ENCODE measurements at places on chromosomes 6 and 20.

GRCh38 chr20:25046736-25047666 lies 10.9 kb downstream of the ACSS1 start:
- DNase-seq = no peak

DNA sequence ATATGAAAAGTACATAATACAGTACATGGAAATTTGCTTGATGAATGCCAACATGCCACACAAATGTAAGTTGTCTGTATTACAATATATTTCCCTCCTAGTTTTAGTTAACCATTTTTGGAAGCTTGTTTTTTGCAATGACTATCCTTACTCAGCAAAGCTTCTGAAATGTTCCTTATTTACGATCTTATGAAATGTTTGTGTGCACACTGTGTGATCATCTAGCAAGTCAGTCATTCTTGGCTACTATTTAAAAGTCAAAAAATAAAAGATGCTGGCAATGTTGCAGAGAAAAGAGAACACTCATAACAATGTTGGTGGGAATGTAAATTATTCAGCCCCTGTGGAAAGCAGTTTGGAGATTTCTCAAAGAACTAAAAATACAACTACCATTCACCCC lies 33.8 kb downstream of the SUMO4 start:
- no peak for DNase-seq

DNA sequence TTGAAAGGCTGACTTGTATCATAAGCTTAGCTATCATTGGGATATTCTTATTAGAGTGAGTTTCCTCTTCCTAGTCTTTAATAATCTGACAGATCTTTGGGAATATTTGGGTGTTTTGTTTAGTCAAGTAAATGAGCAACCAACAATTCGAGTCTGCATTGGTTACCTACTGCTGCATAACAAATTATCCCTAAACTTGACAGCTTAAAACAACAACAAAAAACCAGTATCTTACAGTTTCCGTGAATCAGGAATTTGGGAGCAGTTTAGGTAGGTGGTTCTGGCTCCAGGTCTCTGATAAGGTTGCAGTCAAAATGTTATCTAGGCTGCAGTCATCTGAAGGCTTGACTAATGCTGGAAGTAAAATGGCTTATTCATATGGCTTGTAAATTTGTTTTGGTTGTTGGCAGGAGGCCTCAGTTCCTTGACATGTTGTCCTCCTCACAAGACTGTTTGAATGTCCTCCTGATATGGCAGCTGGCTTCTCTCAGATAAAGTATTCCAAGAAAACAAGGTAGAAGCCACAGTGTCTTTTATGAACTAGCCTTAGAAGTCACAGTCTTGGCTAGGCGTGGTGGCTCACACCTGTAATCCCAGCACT lies 7.2 kb downstream of the GTF3C6 start:
- no peak for DNase-seq

DNA sequence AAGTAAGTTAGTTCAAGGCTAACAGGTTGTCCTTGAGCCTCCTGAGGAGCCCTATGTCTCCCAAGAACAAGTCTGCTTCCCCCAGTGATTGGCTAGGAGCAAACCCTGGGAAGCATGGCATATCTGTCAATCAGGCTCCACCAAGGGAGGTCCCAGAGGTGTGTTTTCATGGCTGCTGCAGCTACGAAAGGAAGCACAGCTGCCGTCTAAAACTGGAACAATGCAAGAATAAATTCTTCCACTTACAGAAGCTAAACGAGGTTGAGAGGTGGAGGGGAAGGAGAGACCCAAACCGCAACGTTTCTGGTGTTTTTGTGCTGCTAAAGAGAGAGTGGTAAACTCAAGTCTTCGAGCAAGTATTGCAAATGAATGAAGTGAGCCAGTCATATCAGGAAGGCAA lies 4.9 kb upstream of the PTGIS start:
- DNase-seq = no peak

GRCh38 chr20:9889270-9889981 lies 50.5 kb upstream of the PAK5 start:
- no peak for DNase-seq

DNA sequence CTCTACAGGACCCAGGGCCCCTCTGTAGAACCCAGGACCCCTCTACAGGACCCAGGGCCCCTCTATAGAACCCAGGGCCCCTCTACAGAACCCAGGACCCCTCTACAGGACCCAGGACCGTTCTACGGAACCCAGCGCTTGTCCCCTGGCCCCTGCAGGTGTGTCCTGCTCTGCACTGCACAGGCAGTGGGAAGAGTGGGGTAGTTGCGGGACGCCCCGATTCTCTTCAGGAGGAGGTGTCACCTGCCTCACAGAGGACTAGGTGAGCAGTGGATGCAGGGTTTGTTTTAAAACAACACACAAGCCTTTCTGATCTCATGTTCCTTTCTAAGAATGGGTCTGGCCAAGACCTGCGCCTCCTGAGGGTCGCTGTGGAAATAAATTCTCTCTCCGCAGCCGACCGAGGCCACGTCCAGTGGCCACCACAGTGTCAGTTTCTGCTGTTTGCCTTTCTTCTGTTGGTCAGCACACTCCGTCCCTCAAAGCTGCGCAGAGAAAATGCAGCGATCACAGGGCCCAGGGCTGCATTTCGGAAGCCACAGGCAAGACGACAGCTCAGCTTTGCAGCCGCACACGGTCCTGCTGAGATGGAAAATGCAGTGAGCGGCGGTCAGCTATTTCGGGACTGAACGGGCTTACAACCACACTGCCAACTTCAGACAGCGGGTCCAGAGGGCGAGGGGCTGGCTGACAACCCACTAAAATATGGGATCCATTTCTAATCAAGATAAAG lies 135.2 kb downstream of the DLL1 start:
- DNase-seq = no peak

GRCh38 chr6:11738661-11739375 lies 39.8 kb downstream of the ADTRP start:
- no peak for DNase-seq

DNA sequence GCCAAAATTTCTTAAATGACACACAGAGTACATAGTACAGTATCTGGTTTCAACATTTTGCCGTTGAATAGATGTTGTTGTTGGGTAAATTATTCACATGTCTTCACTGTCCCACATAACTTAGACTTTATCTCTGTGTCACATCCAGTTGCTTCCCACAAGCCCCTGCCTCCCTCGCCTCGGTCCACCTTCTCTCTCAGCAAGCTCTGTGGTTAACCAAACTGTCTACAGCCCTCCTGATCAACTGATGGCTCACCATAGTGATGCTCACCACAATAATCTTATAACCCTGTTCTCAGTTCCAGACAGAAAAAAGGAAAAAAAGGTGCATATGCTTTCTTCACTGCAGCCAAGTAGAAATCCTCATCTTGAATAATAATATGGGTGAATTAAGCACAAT lies 23.0 kb downstream of the IL17F start:
- no peak for DNase-seq

DNA sequence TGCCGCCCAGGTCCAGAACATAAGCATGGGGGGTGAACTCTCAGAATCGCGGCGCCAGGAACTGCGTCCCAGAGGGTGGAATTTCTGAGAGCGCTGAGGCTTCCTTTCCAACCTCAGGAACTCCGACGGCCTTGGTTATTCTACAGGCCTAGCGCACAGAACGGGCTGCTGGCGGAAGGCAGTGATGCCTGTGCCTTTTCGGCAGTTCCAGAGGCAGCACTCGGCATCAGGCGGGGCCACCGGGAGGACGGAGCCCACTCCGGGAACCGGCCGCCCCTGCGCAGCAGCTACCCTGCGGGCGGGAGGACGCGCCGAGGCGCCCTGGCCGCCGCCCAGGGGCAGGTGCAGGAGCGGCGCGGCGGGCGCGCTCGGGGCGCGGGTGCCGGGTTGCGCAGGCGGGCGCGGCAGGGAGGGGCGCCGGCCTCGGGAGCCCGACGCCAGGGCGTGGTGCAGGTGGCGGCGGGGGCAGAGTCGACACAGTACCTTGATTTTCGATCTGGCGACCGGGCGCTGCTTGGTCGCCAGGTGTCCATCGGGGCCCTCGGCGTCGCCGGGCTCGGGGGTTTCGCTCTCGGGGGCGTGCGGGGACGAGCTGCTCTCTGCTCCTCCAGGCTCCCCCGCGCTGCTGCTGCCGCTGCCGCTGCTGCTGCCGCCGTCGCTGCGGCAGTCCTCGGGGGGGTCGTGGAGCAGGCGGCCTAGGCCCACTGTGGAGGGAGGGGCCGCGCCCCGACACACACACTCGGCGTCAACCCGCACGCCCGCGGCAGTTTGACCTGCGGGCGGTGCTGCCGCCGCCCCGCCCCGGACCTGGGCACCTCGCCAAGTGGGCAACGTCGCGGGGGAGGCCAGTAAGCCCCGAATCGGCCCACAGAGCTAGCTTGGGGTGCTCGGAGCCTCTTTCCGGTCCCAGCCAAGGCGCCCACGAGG lies 1.3 kb downstream of the OVOL2 start:
- peak; percentile 86 for DNase-seq

DNA sequence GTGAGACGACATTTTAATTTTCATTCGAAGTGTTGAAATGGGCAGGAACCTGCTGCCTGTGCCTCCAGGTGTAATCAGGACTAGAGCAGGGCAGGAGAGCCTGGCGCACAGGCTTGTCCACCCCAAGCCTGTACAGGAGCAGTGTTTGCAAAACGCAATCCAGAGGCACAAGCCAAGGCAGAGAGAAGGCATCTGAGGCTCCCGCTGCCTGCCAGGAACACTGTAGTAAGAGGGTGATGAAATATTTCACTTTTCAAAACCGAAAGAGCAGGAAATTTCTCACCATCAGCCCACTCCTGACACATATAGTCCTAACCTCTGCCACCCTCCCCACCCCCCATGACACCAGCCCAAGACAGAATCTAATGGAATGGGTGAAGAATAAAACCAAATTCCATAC lies 132.5 kb downstream of the RTN4IP1 start:
- no peak for DNase-seq

DNA sequence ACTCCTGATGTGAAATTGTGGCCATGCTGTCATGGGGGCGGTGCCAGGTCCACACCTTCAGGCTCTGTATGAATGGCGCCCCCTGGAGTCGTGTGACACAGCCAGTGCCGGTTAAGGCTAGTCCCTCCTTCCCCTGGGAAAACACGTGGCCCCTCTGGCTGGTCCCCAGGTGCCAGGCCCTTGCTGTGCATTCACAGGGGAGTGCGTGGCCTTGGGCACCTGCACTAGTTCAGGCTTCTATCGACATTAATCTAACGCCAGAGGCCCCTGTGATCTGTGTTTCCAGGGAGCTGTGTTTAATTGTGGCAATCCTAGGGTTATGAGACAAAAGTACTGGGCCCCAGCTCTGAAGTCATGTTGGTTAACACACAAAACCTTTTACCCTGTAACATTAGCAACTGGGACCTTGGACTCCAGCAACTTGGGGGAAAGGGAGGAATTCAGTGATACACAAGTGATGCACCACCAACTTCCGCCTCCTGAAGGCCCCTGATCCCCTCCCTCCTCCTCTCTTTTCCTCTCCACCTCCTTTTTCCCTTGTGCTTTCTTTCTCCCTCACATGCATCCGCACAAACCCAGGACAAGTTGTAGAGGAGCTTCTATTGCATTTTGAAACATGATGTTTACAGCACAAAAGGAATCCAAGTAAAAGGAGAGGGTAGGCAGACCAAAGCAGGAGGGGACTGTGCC lies 74.0 kb downstream of the SSR1 start:
- peak; percentile 87 for DNase-seq

DNA sequence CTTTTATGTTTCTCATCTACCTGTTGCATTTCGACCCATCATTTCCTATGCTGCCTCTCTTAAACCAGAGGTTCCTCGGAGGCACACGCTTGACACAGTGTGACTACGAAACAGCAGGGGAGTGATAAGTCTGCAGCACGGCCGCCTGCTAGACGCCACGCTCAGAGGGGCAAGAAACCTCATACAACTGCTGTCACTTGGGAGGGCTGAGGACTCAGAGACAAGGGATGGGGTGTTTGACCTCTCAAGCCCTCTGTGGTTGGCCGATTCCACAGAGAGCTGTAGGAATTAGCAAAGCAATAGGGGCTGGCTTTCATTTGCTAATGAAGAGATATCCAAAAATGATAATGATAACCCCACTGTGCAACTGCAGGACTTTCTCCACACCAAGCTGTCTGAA lies 372.5 kb downstream of the ZFAND3 start:
- no peak for DNase-seq

- DNase-seq = no peak
Observed at GRCh38 chr6:75581231-75581630, 20.4 kb upstream of the SENP6 start.

- DNase-seq = peak; percentile 99
Observed at GRCh38 chr6:14450133-14450504, 332.5 kb downstream of the CD83 start.

- DNase-seq = no peak
Observed at GRCh38 chr6:16596616-16597331, 164.5 kb downstream of the ATXN1 start.

- DNase-seq = no peak
Observed at GRCh38 chr6:54118117-54118516, 6.9 kb downstream of the MLIP start.

- DNase-seq = no peak
Observed at GRCh38 chr20:43040427-43040826, 149.3 kb downstream of the PTPRT start.

DNA sequence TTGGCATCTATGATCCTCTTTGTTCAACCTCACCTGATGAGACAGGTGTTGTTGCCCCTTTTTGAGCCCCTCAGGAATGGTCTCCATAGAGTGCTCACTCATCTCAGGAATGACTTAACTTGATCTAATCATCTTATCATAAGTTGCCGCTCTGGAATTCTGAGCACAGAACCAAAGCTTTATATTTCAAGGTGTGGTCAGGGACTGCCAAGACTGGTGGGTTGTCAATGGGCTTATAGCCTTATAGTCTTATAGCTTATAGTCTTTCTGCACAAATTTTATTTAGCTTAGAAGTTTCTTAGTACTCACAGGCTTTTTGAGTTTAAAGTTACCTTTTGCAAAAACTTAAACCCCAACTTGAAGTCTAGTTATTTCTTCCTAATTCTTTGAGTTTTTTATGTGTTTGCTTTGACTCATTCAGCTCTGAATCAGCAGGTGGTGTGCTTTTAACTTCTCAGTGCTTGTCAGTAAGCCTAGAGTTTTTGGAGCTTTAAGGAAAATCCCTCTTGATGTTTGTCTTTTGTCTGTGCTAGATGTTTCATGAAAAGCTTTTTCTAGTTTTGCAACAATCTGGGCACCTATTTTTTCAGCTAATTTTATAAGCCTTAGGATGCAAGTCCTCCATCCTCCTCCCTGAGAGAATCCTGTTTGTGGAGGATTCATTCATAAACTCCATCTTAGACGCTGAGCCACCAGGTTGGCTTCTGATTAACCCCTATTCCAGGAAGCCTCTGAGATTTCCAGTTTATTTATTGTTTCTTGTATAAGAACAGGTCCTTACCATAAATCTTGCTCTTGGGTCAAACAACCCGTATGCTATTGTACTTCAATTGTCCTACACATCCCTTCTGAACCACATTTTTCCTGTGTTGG lies 72.3 kb upstream of the SSTR4 start:
- no peak for DNase-seq
